Islet precursor cell (in vitro differentiated cells): ENCODE measurements at places on chromosomes 12 and 14.

DNA sequence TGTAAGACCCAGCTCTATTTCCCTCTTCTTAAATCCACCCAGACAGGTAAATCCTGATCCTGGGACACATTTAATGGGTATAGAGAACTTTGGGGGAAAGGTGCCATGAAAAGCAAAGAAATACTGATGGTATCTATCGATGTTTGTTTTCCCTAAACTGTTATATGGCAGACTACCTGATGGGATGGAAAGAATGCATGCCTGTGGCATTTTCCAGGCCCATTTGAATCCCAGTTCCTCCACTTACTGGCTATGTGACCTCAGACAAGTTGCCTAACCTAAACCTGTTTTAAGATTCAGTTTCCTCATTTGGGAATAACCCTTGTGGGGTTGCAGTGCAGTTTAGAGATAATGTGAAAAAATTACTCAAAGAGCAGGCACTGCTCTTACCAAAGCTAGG is 404.5 kb downstream of the FUT8 start:
- DNase-seq = peak; percentile 88

- DNase-seq = no peak
These were observed 40.1 kb upstream of the KRR1 start for GRCh38 chr12:75551477-75551876.

GRCh38 chr12:91264178-91264577 is 81.6 kb upstream of the DCN start:
- no peak for DNase-seq

- no peak for DNase-seq
These were observed 555.6 kb downstream of the CCER1 start for GRCh38 chr12:90399357-90399756.

GRCh38 chr14:104928391-104929133 is 3.9 kb downstream of the PLD4 start:
- DNase-seq = peak; percentile 49

DNA sequence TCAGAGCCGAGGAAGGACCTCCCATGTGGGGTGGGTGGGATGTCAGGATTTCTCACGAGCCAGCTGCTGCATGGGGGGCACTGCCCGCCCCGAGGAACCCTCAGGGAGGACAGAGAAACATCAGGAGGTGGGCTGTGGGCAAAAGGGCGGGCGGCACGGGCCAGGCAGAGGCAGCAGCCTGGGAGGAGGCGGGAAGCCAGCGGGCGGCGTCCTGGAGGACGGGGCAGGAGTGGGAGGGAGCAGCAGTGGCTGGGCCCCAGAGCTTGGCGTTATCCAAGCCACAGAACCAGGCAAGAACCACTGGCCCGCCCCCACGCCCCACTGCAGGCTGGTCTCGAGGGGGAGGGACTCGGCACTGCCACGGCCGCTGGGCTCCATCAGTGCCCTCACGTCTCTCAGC is 2.4 kb downstream of the C14orf180 start:
- no peak for DNase-seq

DNA sequence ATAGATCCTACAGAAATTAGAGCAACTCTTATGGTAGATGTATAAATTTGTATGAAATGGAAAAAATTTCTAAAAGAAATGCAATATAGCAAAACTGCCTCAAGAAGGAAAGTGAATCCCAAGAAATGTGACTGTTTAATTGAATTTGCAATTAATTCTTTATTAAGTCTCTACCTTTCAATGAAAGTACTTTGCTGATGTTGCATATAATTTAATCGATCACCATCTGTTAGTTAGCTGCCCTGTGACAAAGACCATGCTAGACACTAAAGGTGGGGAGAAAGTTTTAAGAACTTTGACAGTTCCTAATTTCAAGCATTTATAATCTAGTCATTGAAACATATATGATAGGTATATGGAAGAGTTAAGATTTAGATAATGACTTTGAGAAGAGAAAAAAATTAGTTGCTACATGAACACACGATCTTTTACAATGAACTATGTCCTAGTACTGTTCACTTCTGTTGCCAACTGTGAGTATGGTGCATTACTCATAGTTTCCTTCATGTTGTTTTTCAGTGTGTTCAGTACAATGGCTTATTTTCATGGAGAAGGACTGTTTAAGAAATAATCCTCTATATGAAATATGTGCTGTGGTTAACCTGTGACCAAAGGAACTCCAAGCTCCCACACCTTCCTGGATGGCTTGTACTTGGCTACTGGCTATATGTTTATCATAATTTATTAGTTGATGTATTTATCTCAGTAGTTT is 128.4 kb downstream of the METTL25 start:
- DNase-seq = no peak

- DNase-seq = no peak
These were observed 3.4 kb downstream of the PHC1 start for GRCh38 chr12:8917751-8918150.

DNA sequence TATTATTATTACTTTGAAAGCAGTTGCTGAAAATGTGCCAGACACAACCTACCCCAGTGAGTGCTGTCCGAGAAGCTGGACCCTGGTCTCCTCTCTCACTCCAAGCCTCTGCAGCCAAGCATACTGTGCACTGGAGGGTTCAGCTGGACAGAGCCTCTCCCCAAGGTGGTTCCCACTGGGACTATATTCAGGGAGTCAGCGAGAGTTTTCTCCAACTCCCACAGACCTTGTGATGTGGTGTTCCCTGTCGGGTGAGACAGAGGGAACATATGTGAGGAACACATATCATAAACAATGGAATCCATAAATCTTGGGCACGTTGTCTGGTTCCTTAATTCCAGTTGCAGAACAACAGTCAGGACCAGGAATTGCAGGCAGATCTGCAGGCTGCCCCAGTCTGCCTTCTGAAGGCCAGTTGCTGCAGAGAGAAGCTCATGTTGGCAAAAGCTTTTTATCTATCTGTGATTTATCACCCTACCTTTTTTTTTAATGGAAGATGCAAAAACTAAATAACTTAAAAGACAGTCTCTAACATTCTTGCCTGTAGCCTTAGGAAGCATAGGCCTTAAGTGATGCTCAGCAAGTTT is 619.8 kb upstream of the TBX3 start:
- no peak for DNase-seq

DNA sequence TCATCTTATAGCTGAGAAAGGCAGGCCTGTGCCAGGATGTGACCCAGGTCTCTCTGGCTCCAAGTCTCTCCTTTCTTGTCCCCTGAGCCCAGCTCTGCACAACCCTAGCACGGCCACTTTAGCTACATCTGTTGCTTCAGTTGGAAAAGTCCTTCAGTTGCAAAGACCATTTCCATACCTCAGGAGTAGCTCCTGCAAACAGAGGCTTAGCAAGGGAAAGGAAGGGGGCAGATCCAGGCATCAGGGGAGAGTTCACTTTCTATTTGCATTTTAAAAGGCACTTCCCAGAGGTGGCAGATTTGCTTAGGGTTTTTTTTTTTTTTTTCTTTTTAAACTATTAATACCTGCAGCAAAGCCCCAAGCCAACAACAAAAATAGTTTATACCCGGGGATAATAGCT is 3.0 kb upstream of the PITPNM2 start:
- no peak for DNase-seq

DNA sequence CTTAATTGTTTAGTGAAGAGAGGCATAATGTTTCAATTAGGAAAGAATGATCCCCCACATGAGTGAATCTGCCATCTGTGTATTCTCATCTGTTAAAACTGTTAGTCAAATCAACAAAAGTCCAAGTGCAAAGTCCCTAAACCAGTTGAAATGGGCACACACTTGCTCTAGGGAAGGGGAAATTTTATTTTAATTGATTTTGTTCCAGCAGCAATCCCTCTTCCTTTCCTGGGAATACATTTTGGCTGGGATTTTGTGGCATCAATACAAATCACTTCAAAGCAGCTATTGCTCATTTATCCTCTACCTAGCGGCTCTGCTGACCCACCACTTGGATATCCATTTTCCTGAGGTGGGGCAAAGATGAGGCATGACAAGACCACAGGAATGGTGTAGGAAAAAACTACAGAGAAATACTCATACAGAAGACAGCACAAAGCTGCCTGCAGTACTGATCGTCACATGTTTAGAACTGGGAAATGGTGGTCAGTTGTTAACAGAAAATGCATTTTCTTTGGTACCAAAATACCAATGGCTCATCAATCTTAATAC is 9.8 kb upstream of the SSTR1 start:
- DNase-seq = no peak

- DNase-seq = peak; percentile 47
These were observed 15.1 kb downstream of the XRCC3 start for GRCh38 chr14:103699901-103700752.

DNA sequence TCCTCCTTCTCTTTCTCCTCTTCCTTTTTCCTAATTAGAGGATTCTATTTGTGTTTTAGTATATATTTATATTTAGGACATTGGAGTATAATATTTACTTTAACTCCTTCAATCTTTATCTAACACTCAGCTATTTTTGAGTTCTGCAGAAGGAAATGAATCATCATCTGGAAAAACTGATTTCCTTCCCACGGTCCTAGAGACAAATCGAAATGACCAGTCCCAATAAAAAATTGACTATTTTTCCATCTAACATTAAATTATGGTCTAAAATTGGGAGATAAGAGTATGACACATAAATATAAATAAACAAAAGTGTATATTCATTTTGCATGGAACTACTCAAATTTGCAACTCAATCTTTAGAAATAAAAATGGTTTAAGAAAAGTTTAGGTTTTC is 167.4 kb downstream of the TMTC3 start:
- no peak for DNase-seq

GRCh38 chr12:92955997-92956663 is 27.0 kb upstream of the EEA1 start:
- DNase-seq = no peak

GRCh38 chr12:44313188-44313587 is 477.3 kb downstream of the TMEM117 start:
- no peak for DNase-seq

DNA sequence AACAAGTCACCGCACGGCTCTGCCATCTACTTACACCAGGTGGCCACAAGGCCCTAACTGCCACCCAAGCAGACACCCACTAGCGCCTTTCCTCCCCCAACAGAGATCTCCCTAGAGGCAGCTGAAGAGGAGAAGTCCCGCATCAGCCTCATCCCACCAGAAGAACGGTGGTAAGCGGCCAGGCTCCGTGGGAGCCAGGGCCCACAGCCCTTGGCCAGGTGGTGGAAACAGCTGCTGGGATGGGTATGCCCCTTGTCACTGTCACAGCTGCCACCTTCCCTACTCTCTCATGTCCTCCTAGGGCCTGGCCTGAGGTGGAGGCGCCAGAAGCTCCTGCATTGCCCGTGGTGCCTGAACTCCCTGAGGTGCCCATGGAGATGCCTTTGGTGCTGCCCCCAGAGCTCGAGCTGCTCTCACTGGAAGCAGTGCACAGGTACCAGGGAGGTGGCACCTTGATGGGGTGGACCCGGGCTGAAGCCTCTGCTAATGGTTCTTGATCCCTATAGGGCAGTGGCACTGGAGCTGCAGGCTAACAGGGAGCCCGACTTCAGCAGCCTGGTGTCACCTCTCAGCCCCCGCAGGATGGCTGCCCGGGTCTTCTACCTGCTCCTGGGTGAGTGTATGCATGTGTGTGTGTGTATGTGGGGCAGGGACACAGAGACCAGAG is 7.5 kb downstream of the REC8 start:
- no peak for DNase-seq

GRCh38 chr12:4762773-4763172 is 42.6 kb downstream of the GALNT8 start:
- DNase-seq = no peak

DNA sequence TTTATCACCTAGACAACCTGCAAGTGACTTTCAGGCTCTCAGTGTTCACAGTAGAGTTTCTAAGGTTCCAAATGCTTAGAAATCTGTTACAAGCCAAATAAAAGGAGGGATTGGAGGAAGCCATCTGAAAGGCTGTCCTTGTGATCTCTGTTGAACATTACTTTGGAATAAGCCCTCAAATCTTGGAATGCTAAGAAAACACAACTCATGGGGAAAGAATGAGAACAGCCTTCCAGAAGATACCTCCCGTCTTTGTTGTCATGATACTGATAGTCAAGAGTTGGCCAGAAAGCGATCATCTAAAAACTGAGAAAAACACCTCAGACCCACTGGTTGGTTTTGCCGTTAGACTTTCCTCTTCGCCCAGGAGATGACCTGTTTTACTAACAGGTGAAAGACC is 44.4 kb upstream of the KCNK13 start:
- DNase-seq = no peak

- DNase-seq = no peak
These were observed 182.0 kb upstream of the NAV3 start for GRCh38 chr12:77648716-77649115.

GRCh38 chr12:111993292-111994150 is 19.4 kb downstream of the TMEM116 start:
- DNase-seq = no peak

GRCh38 chr12:118611295-118611694 is 234.9 kb downstream of the SUDS3 start:
- peak; percentile 57 for DNase-seq

GRCh38 chr12:79388011-79388410 is 302.8 kb downstream of the PAWR start:
- DNase-seq = no peak

- DNase-seq = no peak
These were observed 612 bp downstream of the VPS37B start for GRCh38 chr12:122895320-122895703.

- DNase-seq = no peak
These were observed 180.0 kb downstream of the KITLG start for GRCh38 chr12:88400302-88400701.

DNA sequence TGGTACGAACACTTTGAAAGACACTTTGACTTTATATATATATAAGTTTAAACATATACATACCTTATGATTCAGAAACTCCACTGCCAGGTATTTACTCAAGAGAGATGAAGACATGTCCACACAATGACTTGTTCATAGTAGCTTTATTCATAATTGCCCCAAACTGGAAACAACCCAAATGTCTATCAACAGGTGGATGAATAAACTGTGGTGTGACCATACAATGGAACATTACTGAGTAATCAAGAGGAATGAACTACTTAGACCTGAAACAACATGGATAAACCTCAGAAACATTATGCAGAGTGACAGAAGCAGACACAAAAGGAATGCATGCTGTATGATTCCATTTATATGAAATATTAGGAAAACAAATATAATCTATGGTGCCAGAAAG is 71.1 kb downstream of the PPP1R36 start:
- no peak for DNase-seq

DNA sequence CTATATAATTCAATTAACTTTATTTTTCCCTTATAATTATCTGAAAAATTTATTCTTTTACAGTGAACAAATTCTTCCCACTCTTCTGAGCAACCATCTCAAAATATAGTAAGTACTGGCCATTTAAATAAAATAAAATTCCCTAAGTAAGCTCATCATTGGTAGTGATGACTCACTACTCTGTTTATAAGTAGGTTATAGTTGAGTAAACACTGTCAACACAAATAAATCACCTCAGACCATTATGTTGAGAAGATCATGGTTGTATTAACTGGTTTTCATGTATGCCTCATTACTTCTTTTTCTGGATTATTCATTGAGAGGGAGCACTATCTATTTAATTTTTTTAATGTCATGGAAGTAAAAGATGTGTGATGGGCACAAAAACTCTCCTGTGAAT is 220.5 kb downstream of the SEC23A start:
- DNase-seq = no peak

DNA sequence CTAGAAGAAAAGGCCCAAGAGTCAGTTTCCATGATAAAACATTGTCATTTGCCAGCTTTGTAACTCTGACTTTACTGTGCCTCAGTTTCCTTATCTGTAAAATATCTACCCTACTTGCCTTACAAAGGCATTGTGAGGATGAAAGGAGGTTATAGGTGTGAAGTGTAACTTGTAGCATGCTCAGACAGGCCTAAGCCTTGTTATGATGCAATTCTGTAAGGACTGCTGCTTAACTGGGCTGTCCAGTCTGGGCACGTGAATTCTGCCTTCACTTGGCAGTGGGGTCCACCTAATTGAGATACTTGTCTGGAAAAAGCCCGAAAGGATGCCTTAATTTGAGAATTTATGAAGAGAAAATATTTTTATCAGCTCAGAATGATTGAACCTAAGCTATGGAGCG is 114.5 kb upstream of the DYRK2 start:
- DNase-seq = no peak
